Mesenteric fat pad (tissue), 1 donor: ENCODE measurements at places on chromosomes 4 and X. TPM values are rescaled to one million over a fixed set of nuclear protein-coding genes. Genes with fewer than 3 reads are reported as not detected.
A peak's percentile ranks its signal among the peaks of the same experiment; 100 is the strongest.

GRCh38 chrX:19682712-19683331 is 167.5 kb upstream of the MAP3K15 start:
- DNase-seq: no peak

DNA sequence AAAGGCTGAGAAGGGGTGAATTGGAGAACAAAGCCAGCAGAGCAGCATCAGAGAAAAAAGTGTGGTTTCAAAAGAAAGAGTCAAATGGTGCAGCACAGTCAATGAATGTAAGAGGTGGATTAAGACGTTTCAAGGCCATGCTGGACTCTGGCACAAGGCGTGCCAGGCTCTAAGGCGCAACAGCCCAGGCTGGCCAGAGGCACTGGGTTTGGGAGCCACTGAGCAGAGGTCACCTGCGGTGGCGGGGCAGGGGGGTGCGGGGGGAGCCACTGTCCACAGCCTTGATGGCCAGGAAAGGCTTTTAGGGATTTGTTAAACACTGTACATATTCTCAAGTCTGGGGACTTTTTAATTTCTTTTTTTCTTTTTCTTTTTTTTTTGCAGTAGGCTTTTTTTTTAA is 222.5 kb upstream of the FAT1 start:
- DNase-seq: no peak

- no peak for DNase-seq
Measured at GRCh38 chrX:35090801-35091200, 148.2 kb downstream of the FAM47B start.

DNA sequence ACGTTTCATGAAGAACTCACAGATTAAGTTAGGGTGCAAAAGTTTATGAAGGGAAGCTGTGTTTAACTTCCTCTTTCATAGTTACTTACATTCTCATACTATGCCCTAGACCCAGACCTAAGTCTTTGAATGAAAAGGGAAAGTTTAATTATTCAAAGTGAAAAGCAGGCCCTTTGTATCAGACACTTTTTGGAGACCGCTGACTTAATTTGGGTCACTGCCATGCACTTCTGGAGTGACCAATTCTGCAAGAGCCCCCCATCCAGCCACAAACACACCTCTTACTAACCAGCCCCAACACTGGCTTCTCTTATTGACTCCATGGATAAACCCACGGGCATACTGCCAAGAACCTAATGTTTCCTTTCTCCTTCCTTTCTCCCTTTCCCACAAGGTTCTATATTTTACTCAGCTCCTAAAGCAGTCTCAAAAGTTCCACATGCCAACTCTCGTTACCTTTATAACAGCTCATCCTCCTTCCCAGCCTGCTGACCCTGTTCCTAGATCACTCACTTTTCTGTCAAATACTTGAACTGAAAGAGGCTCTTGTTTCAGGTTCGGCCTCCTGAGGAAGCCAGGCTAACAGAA is 34.5 kb downstream of the ABCE1 start:
- DNase-seq: no peak

DNA sequence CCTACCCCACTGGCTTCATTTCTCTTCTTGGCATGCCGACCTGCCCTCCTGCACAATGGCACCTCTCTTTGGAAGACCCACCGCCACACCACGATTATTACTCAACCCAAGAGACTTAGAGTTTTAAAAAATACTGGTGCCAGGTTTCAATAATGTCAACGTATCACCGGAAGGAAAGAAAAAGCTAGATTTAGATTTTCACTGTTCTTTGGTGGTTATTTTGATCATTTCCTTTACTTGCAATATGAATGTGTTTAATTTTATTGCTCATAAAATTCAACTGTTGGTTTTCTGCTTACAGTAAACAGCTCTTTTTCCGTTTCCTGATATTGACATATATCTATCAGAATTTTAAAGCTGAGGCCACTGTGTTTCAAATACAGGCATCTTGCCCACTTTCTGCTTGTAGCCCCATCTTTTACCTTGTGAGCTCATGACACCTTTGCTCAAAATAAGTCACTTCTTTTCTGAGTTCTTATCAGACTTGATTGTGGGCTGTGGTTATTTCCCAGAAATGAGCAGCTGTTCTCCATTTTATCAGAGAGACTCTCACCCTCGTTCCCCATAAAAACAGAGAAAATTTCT is 439.1 kb downstream of the INPP4B start:
- no peak for DNase-seq

DNA sequence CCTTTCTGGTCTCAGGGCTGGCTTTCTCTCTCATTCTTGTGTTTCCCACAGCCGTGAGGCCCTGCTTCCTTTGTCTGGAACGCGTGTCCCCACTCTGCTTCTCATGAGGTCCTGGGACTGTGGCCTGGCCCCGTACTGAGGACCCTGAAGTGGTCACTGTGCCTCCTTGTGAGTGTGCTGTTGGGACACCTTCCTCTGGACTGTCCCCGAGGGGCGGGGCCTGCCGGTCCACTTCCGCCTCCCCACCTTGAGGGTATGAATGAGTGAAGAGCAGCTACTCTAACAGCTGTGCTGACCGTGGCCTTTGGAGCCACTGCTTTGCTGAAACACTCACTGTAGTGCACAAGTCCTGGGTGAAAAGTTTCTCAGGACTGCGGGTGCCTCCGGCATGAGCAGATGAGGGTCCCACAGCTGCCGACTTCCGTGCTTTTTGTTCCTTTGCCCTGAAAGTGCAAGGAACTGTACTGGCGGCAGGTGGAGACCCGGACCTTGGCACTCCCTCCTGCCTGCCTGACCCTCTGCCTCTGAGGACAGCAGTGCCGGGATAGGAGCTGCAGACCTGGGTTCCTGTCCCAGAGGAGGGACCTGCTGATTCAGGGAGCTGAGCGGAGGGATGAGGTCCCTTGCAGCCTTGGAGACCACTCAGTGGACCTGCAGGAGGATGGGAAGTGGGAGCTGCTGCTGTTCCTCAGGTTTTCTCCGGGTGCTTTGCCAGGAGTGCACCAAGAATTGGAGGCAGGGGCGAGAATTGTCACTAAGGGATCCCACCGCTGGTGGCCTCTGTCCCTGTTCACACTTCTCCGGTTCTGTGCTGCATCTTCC is 38.0 kb downstream of the HTT-AS start:
- DNase-seq: peak; percentile 75

DNA sequence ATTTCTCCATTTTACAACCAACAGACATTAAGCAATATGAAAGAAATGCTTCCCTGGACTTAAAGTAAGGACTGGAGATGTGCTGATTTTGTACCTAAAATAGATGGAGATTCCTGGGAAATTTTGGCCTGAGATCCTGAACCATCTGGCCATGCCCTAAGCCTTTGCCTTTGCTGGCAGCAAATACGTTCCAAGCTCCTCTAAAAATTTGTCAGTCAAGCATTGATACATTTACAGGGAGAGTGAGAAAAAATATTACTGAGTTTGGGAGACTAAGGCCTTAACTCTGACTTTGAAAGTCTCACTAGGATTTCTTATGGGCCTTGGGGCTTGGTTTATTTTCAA is 63.9 kb downstream of the FHDC1 start:
- no peak for DNase-seq

GRCh38 chr4:168831585-168831918 is 178.5 kb downstream of the CBR4 start:
- DNase-seq: no peak

DNA sequence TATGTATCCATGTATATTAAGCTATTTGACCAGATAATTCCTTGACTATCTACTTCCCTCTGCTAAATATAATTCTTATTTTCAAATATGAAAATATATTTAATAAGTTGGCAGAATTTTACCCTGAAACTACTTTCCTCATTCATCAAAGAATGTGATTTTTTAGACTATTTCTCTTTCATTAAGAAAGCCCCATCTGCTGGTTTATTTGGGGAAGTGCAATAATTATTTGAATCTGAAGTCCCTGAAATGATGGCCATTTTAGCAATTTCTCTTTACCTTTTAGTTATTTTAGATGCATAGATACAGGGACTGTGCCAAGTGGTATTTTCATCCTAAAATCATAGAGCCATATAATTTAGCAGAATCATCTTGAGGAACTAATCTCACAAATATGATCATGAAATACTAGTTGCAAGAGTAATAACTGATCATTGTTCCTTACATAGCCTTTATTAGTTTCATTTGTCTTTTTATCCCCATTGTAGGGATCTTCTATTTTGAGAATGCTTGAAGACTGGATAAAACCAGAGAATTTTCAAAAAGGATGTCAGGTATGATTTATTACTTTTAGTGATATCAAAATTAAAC is 39.0 kb downstream of the ENPEP start:
- no peak for DNase-seq

DNA sequence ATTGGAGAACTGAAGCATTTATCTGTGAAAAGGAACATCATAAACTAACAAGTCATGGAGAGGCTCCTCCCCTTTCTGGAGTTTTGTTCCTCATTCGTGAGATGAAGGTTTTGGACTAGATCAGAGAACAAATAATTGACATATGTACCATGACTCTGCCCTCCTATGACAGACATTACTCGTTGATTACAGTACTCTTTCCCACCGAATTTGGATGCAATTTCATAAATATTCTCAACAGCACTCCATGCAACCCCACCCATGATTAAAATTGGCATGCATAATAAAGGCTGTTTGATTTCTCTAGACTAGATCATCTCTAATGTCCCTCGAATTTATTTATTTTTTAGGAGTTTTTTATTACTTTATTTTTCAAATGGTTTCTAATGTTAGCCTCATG is 258.9 kb upstream of the LDB2 start:
- DNase-seq: no peak

- no peak for DNase-seq
Measured at GRCh38 chr4:176308441-176308840, 11.3 kb upstream of the SPCS3 start.

GRCh38 chr4:61985426-61985825 is 785.3 kb downstream of the ADGRL3 start:
- DNase-seq: no peak

- no peak for DNase-seq
Measured at GRCh38 chrX:23390979-23391378, 56.3 kb downstream of the PTCHD1 start.

- no peak for DNase-seq
Measured at GRCh38 chrX:74781507-74782034, 143.7 kb downstream of the NEXMIF start.

DNA sequence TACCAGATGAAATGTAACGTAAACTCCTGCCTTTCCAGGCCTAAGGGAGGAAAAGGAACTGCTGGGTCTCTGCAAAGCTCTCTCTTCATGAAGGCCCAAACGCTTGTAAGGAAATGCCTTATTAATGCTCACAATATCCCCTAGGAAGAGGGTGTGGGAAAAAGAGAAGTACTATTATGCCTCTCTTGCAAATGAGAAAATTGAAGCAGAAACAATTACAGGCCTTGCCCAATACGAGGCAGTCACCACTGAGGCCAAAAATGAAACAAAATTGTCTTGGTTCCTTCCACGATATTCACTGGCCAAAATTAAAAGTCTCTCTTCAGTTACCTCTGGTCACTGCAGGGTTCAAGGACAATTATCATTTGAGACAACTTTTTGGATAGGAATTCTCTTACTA is 3.2 kb downstream of the SCARB2 start:
- no peak for DNase-seq

AMBN gene
- not detected for total RNA-seq

SMIM31 gene
- not detected for total RNA-seq

GPC3 gene
- total RNA-seq: 58.6 TPM
